NCI-H1048 (cell line): ENCODE measurements at places on chromosomes 6 and 20.

DNA sequence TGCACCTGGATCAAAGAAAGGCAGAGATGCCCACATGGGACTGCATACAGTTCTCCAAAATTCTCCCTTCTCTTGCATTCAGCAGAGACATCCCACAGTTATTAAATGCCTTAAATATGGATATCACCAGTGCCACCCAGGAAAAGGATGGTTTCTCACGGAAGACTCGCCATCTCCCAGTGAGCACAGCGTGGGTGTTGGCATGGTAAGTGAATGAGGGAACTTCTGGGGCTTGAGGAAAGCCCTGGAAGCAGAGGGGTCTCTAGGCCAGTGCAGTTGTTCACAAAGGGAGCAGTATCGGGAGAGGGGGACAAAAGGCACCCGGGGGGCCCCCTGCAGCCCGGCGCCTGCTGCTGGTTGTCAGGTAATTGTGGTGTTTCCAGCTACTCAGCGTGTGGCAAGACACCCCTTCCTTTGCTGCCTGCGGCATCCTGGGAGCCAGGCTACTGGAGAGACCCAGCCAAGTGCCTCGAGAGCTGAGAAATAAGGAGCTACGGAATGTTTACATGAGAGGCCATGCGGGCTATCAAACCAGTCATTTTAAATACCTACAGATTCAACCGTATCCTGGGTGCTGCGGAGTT, 125.4 kb downstream of the PXDC1 start:
- DNase-seq = no peak

DNA sequence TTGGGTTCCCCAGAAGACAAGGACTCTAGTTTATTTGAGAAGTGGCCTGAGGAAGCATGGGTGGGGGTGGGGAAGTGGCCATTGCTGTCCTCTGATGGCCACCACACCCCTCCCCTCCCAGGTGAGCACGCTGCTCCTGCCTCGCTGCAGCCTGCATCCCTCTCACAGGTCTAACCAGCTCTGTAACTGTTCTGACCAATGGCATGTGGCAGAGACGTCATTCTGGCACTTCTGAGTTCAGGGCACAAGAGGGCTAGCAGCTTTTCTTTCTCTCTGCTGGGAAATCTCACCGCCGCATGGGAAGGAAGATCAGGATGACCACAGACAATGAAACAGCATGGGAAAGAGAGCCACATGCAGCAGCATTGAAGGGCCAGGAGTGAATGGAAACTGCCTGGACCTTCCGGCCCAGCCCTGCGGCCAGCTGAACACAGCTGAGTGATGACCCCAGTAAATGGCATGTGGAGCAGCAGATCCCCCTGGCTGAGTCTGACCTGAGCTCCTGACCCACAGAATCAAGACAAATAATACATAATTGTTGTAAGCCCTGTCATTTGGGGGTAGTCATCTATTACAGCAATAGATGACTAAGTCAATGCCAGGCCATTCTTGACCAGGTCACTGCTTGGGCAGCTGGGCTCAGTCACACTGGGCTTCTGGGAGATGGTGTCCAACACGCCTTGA, 179.8 kb downstream of the LINC00237 start:
- no peak for DNase-seq

- DNase-seq = no peak
Measured at GRCh38 chr20:13338999-13339411, 117.9 kb downstream of the ISM1 start.

GRCh38 chr20:38198238-38198861, 33.3 kb upstream of the TGM2 start:
- no peak for DNase-seq

DNA sequence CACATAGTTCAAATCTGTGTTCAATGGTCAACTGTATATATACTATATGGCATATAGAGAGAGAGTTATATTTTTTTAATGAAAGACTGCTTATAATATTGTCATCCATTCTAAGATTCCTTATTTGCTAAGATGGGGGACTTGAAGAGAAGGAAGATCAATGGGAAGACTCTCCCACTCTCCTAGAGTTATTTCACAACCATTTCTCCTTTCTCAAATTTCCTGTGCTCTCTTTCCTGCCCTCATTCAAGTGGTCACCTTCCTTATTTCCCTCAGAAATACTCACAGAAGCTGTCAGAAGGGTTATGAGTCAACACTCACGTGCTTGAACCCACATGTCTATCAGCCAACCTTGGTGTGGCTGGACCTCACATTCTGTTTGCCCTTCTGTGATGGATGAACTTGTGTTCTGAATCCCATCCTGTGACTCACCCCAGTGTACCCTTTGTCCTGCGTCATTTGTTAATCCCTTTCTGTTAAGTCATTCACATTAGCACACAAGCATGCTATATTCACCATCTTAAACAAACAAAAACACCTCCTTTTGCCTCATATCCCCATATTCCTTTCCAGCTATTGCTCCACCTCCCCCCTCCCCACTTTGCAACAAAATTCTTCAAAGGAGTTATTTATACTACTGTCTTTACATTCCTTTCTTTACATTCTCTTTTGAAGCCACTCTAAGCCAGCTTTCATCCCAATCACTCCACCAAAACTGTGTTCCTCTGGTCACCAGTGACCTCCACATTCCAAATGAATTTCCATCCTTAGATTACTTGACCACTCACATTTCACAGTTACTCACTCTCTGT, 279.3 kb upstream of the TCF21 start:
- no peak for DNase-seq

DNA sequence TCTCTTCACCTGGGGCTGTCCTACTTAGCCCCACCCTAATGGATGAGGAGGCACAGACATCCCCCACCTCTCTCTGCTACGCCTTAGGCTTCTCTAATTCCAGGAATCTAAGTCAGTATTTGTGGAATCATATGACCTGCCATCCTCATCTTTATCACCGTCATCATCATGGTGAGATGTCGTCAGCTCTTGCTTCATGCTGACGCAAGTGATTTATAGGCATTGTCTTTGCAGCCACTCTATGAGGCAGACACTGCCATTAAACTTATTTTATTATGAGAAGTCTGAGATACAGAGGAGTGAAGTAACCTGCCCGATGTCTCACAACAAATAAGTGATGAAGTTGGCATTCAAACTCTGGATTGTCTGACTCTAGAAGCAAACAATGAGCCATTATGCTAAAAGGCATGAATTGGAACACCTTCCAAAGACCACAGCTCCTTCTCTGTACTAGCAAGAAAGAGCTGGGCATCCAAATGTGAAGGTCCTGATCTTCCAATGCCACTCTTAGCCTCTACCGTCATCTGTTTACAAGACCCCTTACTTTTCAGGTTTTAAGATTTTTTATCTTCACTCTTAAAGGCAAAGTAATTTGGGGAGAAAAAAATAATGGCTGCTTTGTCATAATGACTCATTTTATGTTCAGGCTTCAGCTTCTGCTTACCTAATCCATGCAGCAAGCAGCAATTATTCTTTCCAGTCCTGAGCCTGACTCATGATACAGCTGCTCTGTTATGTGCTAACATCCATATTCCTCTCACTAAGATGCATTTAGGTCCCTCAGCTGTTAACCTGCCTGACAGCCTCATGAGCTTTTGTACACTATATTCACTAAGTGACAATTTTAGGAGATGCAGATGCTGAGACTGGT, 113.7 kb upstream of the BCLAF1 start:
- no peak for DNase-seq

- DNase-seq = no peak
Measured at GRCh38 chr20:57251949-57252348, 14.5 kb downstream of the BMP7 start.
